ENCODE measurements at places on chromosomes 4 and X.

- no peak for DNase-seq
Measured at GRCh38 chrX:37405956-37406355, 56.8 kb downstream of the PRRG1 start.

GRCh38 chr4:69689599-69689998 is 36.6 kb upstream of the UGT2A1 start:
- no peak for DNase-seq

- DNase-seq = no peak
Measured at GRCh38 chrX:31633349-31633748, 561.5 kb upstream of the FTHL17 start.

DNA sequence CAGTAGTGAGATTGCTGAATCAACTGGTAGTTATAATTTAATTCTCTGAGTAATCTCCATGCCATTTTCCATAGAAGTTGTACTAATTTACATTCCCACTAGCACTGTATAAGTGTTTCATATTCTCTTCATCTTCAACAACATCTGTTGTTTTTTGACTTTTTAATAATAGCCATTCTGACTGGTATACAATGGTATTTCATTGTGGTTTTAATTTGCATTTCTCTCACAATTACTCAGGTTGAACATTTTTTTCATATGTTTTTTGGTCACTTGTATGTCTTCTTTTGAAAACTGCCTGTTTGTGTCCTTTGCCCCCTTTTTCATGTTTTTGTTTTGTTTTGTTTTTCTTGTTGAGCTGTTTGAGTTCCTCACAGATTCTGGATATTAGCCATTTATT is 880.2 kb downstream of the RAPGEF2 start:
- DNase-seq = no peak

DNA sequence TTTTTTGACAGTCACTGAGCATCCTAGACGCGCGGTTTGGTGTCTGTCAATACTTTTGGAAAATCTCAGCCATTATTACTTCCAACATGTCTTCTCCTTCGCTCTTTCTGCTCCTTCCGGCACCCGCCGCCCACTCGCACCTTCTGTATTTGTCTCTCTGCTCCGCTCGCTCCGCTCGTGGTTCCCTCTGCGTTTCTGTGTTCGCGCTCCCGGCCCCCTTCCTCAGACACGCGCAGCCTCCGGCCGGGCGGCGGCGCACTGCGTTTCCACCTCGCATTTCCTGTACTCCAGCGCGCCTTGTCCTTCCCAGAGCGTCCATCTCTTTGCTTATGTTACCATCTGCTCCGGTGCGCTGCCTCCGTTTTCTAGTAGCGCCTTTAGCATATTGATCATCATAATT is 21.1 kb downstream of the PDE6B start:
- no peak for DNase-seq

DNA sequence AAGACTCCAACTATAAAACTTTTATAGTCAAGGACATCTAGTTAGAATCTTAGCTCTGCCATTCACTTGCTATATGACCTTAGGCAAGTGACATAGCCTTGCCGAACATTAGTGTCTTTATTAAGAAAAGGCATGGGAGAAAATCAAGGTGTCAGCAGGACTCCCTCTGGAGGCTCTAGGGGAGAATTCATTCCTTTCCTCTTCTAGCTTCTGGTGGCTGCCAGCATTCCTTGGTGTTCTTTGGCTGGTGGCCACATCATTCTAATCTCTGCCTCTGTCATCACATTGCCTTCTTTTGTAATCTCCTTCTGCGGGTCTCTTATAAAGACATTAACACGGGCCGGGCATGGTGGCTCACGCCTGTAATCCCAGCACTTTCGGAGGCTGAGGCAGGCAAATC is 99.8 kb downstream of the PPP1R2C start:
- no peak for DNase-seq

DNA sequence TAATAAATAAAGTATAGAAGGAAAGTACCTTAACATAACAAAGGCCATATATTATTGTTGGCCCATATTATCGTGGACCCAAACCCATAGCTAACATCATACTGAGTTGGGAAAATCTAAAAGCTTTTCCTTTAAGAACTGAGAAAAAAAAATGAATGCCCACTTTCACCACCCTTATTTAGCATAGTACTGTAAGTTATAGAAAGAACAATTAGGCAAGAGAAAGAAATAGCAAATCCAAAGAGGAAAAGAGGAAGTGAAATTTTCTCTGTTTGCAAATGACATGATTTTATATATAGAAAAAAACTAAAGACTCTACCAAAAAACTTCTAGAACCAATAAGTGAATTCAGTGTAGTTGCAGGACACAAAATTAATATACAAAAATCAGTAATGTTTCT is 1854.6 kb downstream of the PCDH7 start:
- no peak for DNase-seq

- no peak for DNase-seq
Measured at GRCh38 chr4:127660284-127660885, 27.6 kb downstream of the INTU start.

GRCh38 chr4:183355405-183355804 is 33.2 kb upstream of the CLDN24 start:
- DNase-seq = no peak

- no peak for DNase-seq
Measured at GRCh38 chr4:37524267-37524666, 161.9 kb downstream of the RELL1 start.

- no peak for DNase-seq
Measured at GRCh38 chr4:139533511-139533910, 22.5 kb downstream of the SETD7 start.

- no peak for DNase-seq
Measured at GRCh38 chrX:55220119-55220794, at the start of gene PAGE5. PAGE5 (plus strand) TSS chrX:55220346; CDS start chrX:55221383, 1,037 bp downstream.

- DNase-seq = no peak
Measured at GRCh38 chr4:147236806-147237205, 244.1 kb upstream of the EDNRA start.

GRCh38 chr4:140298001-140298400 is 75.4 kb upstream of the SCOC start:
- DNase-seq = no peak

GRCh38 chr4:109648266-109648996 is 54.8 kb downstream of the CASP6 start:
- DNase-seq = no peak

DNA sequence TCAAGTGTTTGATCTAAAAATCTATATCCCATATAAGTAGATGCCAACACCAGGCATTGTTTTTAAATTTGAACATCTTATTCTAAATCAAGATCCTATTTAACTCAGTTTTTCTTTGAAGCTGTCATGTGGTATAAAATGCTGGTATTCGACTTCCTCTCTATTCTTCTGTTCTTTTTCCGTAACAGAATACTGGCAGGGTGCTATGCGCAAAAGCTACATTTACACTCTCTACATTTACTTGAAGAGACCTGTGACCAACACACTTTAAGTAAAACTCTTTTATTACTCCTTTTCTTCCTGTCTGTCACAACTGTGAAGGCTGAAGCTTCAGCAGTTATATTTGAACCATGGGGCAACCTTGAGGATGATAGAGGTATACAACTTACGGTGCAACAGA is 612.8 kb downstream of the C4orf33 start:
- no peak for DNase-seq

DNA sequence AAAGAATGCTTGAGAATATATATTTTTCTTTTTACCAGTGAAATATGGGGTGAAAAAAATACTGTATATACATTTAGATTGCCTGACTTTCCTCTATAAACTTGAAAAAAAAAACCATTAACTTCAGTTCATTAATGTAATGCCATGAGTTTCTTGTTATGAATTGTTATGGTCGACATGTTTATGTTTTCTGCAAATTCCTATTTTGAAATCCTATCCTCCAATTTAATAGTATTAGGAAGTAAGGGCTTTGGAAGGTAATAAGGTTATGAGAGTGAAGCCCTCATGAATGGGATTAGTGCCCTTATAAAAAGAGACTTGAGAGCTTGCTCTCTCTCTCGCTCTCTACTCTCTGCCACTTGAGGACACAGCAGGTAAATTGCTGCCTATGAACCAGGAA is 211.4 kb downstream of the LDB2 start:
- DNase-seq = no peak

GRCh38 chr4:151143811-151144210 is 44.4 kb downstream of the RPS3A start:
- no peak for DNase-seq

- no peak for DNase-seq
Measured at GRCh38 chr4:166064721-166065120, 191.7 kb downstream of the TLL1 start.

DNA sequence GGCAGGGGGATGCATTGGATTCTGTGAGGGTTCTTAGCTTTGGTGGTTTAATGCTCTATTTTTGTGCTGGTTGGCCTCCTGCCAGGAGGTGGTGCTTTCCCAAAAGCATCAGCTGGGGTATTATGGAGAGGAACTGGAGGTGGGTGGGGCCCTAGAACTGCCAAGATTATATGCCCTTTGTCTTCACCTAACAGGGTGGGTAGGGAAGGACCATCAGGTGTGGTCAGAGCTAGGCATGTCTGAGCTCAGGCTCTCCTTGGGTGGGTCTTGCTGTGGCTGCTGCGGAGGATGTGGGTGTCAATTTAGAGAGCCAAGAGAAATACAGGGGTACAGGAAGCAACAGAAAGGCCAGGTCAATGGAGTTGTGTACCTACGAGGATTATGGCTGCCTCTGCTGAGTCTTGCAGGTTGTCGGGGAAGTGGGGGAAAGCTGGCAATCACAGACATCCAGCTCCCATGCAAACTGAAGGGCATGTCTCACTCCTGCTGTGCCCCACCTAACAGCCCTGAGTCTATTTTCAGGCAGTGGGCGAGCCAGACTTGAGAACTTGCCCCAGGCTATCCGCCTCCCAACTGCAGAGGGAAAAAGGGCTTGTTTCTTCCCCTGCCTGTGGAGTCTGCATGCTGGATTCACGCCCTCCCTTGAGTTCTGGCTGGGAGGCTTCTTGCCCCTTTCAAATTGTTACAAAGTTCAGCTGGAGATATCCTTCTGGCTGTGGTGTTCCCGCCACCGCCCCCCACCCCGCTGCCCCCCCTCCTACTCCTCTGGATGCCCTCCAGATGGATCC is 212.0 kb downstream of the COMMD8 start:
- DNase-seq = no peak

DNA sequence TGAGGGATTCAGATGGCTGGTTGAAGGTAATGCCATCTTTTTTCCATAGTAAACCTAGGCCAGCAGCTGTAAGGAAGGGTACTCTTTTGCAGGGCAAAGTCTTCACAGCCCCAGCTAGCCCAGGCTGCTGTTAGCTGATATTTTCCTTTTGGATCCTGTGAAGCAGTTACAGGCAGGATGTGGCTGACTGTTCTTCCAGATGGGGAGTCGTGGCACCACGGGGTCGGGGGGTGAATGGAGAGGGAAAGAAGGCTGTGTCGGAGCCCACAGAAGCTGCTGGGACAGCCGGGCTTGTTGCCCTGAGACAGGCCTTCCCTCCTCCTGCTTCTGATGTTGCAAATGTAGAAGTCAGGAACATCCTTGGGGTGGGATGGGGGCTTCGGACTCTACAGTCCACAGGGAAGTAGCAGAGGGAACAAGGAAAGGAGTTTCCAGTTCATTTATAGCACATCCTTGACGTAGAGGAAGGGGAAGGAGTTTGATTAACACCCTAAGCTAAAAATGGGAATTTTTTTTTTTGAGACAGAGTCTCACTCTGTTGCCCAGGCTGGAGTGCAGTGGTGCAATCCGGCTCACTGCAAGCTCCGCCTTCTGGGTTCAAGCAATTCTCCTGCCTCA is 64.6 kb upstream of the TMEM150C start:
- DNase-seq = no peak

DNA sequence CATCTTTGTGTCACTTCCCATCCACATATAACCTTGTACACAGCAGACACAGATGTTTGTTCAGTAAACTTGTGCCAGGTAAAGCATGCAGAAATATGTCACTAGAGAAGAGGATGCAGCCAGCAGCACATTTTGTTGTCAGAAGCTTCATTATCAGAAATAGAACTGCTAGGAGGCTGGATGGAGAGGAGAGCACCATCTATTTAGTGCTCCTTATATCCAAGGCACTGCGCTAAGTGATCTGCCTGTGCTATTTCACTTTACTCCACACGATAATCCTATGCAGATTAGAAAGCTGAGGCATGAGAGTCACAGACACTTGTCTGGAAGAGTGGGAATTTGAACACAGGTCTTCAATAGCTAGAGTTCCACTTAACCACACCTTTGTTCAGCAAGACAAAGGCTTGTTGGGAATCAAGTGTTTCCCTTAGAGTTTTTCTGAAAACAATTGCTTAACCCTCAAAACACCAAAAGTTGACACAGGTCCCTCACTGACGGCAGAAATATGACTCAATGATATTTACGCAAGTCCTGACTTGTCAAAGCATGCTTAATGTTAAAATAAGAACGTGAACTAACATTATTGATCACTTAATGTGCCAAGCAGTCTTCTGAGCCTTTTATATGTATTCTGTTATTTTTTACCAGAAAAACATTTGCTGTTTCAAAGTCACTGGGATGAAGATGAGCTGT is 1.2 kb upstream of the QDPR start:
- DNase-seq = no peak

GRCh38 chr4:140149846-140150635 is 3.9 kb downstream of the MAML3 start:
- peak; percentile 76 for DNase-seq

DNA sequence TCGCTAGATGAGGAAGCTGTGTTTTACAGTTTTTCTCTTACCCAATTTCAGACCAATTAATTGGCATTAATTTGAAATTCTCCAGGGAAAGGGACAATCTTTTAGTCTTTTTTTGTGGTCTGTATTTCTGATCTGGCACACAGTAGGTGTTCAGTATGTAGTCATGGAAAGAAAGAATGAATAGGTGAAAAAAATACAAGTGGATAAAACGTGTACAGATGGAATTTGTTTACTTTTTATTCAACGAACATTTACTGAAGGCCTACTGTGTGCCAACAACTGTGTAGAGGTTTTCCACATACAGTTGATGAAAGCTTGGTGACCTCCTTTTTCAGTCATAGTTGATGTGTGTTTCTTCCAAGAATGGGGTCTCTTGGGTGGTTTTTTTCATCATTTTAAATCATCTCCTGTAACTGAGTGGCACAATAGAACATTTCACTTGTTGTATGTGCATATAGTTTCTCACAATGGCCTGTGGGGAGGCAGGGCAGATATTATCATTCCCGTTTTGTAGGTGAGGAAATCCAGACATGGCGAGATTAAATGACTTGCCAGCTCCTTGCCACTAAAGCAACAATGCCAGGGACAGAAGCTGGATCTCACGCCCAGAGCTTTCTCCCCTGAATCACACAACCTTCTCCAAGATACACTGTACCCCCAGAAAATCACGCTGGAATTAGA is 102.4 kb downstream of the CEP135 start:
- no peak for DNase-seq

DNA sequence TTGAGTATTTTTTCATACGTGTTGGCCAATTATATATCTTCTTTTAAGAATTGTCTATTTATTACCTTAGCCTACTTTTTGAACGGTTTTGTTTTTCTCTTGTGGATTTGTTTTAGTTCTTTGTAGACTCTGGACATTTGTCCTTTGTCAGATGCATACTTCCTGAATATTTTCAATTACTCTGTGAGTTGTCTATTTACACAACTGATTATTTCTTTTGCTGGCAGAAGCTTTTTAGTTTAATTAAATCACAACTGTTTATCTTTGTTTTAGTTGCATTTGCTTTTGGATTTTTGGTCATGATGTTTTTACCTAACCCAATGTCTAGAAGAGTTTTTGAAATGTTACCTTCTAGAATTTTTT is 19.6 kb downstream of the UGT2B7 start:
- DNase-seq = no peak

- no peak for DNase-seq
Measured at GRCh38 chr4:25513814-25514213, 136.8 kb downstream of the ANAPC4 start.

All from right forelimb (tissue), 1 donor.